NCI-H1105 treated with DMSO at 0.1 percent for 48 hours (cell line): ENCODE measurements at places on chromosomes 6 and 20.

- DNase-seq, result no peak
Measured at GRCh38 chr20:57716202-57716601, 6.4 kb upstream of the PMEPA1 start.

- no peak for DNase-seq
Measured at GRCh38 chr20:43976547-43976946, 61.9 kb downstream of the TOX2 start.

DNA sequence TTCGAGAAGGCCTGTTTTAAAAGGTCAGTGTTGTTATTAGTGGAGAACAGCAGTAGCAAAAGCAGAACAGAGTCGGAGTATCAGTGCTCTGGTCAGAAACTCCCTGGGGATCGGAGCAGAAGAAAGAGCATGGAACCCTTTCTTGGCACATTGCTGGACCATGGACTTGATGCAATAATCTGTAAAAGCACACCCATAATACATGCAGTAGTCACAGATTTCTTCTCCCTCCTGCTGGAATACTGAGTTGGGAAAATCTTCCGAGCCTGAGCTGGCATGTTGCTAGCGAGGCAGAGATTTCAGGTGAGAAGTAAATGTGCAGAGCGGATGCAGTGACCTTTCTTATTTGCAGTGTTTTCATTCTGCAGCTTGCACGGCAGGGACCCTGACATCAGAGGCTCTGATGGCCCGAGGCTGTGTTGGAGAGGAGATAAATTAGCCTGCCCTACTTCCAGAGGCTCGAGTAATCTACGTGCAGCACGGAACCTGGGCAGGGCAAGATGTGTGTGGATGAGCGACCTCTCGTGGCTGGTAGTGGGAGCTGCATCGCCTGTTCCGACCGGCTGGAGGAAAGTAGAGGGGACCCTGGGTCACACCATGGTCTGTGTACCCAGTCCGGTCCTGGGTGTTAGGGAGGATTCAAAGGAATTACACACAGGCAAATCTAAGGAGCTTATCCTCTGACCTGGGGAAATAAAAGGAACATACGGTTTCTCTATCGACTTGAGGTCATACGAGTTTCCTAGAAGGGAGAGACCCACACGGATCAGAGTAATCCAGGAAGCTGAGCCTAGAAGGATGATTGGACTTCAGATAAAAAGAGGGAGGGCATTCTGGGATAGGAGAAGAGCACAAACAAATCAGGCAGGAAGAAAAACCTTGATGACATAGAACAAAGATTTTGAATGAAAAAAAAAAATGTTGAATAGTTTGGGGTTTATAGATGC, 137.0 kb upstream of the STMND1 start:
- DNase-seq, result peak; percentile 70

DNA sequence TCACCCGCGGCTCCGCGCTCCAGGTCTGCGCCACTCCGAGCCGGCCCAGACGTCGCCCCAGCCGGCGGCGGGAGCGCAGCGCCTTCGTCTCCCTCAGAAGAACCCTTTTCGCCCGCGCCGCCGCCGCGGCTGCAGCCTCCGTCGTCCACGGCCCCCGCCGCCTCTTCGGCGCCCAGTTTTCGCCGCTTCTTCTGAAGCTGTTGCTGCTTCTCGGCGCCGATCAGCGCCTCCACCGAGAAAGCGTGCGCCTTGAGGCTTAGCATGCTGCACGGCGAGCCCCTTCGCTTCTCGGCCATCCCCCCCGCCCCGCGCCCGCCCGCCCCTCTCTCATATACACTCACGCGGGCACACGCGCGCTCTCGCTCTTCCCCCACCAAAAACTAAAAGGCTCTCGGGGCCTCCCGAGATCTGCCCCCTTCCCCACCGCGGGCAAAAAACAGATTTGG, 489 bp downstream of the TBX18 start:
- DNase-seq, result no peak

- DNase-seq, result peak; percentile 12
Measured at GRCh38 chr6:50185006-50185405, 135.3 kb upstream of the DEFB112 start.

GRCh38 chr20:45419188-45420091, 3.5 kb downstream of the PIGT start:
- DNase-seq, result peak; percentile 53

DNA sequence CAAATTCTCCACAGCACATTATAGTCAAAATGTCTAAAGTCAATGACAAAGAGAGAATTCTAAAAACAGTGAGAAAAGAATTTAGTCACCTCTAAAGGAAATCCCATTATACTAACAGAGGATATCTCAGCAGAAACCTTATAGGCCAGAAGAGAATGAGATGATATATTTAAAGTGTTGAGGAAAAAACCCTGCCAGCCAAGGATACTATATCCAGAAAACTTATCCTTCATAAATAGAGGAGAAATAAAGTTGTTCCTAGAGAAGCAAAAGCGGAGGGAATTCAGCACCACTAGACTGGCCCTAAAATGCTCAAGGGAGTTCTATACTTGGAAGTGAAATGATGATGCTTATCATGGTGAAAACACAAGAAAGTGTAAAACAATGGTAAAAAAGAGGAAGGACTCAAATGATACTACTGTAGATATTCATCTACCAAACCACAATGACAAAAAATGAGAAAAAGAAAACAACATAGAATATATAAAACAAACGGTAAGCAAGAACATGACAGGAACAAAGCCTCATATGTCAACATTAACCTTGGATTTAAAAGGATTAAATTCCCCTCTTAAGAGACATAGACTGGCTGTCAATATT, 16.7 kb downstream of the GPRC6A start:
- DNase-seq, result no peak

DNA sequence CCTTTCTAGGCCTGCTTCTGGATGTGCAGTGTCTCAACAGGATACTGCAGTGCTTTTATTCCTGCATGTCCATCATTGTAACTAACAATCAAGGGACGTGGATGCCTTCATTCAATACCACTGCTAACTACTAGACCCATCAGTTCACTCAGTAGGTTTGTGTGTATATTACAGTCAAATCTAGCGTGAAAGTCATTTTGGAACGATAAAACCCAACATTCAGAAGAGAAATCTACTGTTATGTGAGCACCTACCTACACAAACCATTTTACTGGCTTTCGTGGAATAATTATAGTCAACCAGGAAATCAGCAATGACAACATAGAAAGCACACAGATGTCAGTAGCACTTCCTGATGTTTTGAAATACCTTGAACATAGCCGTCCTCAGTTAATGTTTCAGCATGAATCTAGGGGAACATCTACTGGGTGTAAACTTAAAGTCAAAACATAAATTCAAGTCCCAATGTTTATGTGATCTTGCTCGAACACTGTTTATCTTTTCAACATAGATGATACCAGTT, 270.6 kb downstream of the FARS2 start:
- DNase-seq, result no peak

DNA sequence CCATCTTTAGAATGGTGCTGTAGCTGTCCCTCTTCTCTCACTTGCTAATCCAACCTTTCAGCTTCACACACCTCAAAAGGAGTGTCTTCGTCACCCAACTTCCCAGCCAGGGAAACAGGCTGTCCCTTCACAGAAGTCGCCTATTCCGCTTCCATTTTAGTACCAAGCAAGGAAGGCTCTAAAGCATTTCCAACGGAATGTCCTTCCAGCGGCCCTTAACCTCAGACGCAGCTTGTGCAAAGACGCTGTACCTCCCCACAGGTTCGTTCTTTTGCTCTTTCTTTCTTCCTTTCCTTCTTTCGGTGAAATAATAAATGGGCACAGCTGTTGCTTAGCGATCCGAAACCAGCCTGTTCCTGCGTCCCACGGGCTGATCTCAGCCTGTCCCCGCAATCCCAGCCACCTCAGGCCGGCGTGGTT, 1.5 kb downstream of the PTPRT start:
- DNase-seq, result peak; percentile 36

GRCh38 chr6:169397684-169398083, 144.0 kb upstream of the THBS2 start:
- DNase-seq, result no peak

- DNase-seq, result no peak
Measured at GRCh38 chr6:149201068-149201655, 116.3 kb upstream of the TAB2 start.

DNA sequence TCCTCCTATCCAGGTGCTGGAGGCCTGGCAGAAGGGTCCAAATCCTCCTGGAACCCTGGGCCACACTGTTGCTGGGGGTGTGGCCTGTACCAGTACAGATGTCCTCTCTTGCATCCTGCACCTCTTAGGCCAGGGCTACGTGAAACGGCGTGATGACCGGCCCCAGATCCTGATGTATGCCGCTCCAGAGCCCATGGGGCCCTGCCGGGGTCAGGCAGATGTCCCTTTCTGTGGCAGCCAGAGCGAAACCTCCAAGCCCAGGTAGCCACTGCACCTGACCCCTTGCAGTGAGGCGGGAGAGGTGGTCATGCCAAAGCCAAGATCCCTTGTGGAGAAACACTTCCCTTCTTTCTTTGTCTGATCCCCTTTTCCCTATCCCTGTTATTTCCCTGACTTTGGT, 14.2 kb downstream of the DNPH1 start:
- no peak for DNase-seq

GRCh38 chr20:50133041-50133440, 20.1 kb upstream of the UBE2V1 start:
- peak; percentile 18 for DNase-seq

DNA sequence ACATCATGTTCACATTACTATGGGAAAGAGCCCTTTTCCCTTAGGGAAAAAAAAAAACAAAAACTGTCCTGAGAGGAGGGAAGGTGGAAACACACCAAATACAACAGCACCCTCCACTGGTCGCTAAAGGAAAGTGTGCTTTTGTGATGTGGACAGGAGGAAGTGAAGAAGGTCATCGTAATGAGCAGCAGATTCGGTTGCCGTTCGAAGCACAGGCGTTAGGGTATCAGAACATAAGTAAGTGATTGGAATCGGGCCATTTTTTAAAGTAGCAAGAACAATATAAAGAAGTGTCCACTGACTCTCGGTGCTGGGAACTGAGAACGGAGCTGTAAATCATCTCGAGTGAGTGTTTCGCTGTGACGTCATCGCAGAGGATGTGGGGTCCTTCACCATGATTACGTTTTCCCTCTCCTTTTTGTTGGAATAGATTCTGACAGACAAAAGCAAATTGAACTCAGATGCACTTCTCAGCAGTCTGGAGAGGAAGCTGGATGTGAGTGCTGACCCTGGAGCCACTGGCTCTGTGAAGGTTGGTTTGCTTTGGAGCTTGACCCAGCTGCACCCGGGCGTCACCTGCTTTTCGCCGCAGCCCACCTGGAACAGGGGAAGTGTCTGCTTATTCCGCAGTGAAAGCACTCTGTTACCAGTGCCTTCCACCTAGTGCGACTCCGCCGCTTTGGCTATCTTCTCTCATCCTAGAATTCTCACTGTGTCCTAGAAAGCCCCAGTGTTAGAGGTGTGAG, 203.6 kb upstream of the GMDS start:
- DNase-seq, result peak; percentile 93
